ENCODE measurements at places on chromosomes 6 and 20.

DNA sequence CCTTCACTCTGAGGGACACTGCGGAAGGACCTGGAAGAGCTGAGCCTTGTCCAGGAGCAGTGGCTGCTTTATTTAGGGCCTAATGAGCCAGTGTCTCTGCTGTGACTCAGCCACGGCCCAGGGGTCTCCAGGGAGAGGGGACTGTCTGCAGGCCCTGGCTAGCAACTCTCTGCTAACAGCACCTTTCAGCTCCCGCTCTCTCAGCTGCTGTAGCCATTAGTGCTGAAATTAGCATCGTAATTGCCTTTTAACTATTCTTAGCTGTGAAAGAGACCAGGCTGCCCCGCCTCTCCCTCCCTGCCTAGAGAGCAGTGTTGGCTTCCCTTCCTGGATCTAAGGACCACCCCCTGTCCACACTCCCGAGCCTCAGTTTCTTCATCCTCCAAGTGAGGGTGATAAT, 53.1 kb upstream of the SLC32A1 start:
- no peak for DNase-seq

DNA sequence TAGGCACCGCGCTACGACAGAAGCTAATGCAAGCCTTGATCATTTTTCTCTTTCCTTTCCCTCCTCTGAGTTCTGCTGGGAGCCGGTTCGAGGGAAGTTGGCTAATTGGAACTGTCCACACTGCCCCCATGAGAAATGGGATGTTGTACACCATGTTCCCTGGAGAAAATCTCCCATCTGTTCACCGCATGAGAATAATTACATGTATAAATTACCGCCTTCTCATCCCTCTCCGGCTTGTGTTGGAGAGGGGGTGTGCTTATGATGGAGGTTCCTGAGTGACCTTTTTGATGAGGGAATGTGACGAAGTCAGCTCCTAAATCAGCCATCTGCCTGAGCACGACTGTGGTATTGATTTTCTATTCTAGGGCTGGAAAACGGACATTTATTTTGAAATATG, 320.2 kb upstream of the SULF2 start:
- no peak for DNase-seq

- DNase-seq, result no peak
These were observed 67.4 kb downstream of the CHMP4B start for GRCh38 chr20:33878583-33878982.

DNA sequence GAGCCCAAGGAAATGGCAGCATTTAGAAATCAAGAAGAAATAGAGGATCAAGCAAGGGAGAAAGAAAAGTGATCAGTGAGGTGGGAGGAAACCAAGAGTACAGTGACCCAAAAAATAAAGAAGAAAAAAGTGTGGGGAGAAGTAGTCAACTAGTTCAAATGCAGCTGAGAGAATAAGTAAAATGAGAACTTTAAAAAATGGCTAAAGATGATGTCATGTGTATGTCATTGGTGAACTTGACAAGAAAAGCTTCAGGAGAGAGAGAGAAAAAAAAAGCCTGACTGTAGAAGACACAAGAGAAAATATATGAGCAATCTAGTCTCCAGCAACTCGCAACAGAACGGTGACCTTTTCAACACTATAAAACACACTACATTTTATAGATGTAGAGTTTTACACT, 6.3 kb downstream of the GPR6 start:
- DNase-seq, result no peak

- DNase-seq, result no peak
These were observed 44.7 kb upstream of the LRRC1 start for GRCh38 chr6:53750052-53750650.

- no peak for DNase-seq
These were observed 243.6 kb downstream of the KCNQ5 start for GRCh38 chr6:72865467-72865866.
